ENCODE measurements at places on chromosomes 16 and 17. TPM values are rescaled to one million over a fixed set of nuclear protein-coding genes. Genes with fewer than 3 reads are reported as not detected.

LDHD gene
- 0.31 TPM for total RNA-seq

CRYBA1 gene
- total RNA-seq: not detected

SNAI3 gene
- not detected for total RNA-seq

TBC1D3C gene
- total RNA-seq: not detected

Measured in aortic smooth muscle cell (primary cell).